B cell (primary cell): ENCODE measurements at places on chromosomes 6 and 20. TPM values are rescaled to one million over a fixed set of nuclear protein-coding genes. Genes with fewer than 3 reads are reported as not detected.

Gene GGT7
- 26.8 and 28.6 TPM in 2 replicates for total RNA-seq

Gene TUBB2B
- total RNA-seq: not detected in 2 replicates

Gene MEI4
- not detected in 2 replicates for total RNA-seq

Gene NOX3
- total RNA-seq: not detected in 2 replicates

Gene HEY2
- not detected in 2 replicates for total RNA-seq

Gene PTCRA
- total RNA-seq: not detected in 2 replicates

Gene MUC22
- total RNA-seq: not detected in 2 replicates

Gene BHLHE23
- total RNA-seq: not detected in 2 replicates

Gene CCHCR1
- 34.7 and 36.2 TPM in 2 replicates for total RNA-seq

Gene ETV7
- 0.46 and 0.96 TPM in 2 replicates for total RNA-seq

DNA sequence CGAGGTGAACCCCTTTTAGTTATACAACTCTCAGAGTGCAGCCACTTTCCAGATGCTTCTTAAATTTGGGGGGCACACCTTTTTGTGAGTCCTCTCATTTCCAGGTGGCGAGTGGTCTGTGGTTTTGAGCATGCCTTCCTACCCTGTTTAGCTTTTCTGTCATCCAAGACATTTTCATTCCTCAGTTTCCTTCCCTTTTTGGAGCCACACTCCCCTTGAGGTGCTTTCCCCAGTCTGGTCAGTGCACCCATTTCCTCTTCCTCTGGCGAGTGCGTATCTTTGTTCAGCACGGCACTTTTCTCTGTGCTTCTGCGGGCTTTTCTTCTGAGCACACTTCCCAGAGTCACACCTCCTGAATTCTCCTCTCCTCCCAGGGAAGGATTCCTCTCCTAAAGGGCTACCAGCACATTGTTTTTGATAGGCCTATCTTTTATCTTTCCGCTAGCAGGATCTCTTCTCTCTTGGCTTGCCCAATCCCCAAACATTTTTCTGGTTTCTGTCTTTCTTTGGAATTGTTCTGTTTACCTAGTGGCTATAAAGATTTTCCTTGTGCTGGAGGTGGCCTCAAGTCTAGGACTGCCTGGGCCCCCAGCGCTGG lies 1.4 kb downstream of the PHF20 start:
- peak; percentile 81 for DNase-seq

DNA sequence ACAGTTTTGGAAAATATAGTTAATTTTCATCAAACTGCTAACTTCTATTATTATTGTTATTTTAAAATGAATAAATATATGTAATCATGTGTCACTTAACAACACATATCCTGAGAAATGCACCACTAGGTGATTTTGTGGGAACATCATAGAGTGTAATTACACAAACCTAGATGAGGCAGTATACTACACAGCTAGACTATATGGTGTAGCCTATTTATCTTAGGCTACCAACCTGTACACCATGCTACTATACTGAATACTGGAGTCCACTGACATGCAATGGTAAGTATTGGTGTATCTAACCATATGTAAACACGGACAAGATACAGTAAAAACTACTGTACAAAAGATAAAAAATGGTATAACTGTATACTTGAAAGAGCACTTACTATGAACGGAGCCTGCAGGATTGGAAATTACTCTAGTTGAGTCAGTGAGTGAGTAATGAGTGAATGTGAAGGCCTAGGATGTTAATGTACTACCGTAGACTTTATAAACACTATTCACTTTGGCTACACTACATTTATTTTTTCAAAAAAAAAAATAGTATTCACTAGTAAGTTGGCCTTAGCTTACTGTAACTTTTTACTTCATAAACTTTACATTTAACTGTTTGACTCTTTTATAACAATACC lies 72.4 kb downstream of the ASCC3 start:
- no peak for DNase-seq

DNA sequence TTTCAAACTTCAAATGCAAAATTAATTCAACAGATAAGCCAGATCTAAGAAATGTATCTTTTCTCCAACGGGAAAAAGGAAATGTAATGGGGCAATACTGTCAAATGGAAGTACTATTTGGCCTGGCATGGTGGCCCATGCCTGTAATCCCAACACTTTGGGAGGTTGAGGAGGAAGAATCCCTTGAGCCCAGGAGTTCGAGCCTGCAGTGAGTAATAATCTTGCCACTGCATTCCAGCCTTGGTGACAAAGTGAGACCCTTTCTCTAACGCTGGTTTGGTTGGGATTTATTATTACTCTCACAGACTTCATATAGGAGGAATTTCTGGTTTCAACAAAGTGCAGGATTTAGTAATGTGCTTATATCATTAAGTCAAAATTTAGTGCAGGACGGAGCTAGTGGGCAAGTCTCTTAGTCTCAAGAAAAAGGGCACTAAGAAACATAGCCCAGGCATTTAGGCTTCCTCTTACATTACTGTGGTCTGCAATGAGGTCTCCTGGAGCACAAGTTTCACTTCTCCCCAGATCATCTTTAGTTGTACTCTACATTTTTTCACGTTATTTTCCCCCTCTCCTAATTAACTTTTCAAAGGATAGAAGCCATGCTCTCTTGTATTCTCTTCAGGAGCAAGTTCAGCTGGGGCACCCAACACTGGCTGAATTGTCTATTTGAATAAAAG lies 23.1 kb downstream of the TRIM27 start:
- peak; percentile 20 for DNase-seq

DNA sequence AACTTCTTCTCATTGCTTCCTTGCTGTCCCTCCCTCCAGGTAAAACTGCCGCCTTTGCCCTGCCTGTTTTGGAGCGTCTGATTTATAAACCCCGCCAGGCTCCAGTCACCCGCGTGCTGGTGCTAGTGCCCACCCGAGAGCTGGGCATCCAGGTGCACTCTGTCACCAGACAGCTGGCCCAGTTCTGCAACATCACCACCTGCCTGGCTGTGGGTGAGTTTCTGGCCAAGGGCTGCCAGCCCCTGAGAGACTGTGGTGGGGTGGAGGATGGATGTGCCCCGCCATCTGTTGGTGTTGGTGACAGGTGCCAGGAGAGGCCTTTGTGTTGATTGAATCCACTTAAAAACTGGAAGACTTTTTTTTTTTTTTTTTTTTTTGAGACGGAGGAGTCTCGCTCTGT lies 9.5 kb downstream of the DDX27 start:
- no peak for DNase-seq

GRCh38 chr6:105259913-105260889 lies 80.4 kb upstream of the POPDC3 start:
- DNase-seq: no peak

- no peak for DNase-seq
Observed at GRCh38 chr6:11307226-11307625, 74.8 kb upstream of the NEDD9 start.

DNA sequence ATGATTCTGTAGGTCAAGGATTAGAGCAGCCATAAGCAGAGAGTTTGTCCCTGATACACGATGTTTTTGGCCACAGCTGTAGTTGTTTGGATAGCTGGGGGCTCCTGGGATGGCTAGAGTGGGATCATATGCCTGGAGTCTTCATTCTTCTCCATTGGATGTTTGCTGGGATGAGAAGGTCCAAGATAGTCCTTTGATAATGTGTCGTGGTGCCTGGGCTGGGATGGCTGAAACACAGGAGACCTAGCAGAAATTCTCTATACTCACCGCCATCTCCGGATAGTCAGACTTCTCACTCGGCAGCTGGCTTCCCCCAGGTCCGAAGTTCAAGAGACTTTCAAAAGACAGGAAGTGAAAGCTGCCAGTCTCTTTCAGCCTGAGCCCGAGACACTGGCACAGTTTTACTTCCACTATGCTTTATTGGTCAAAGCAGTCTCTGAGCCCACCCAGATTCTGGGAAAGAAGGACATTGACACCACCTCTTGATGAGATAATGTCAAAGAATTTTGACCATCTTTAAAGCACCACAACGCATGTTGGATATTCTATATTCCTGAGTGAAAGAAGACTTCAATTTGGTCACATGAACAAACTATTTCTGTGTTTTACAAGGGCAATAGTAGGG lies 16.0 kb downstream of the MARCKS start:
- DNase-seq: peak; percentile 77

- DNase-seq: peak; percentile 48
Observed at GRCh38 chr6:27672113-27672799, 199.4 kb upstream of the ZNF184 start.

DNA sequence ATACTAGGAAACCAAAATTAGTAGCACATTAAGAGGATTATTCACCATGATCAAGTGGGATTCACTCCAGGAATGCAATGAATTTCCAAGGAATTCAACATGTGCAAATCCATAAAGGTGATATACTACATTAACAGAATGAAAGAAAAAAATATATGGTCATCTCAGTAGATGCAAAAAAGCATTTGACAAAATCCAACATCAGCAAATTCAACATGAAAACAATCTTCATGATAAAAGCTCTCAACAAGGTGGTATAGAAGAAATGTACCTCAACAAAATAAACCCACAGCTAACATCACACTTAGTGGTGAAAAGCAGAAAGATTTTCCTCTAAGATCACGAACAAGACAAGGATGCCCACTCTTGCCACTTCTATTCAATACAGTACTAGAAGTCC lies 74.4 kb upstream of the PDE10A start:
- no peak for DNase-seq

DNA sequence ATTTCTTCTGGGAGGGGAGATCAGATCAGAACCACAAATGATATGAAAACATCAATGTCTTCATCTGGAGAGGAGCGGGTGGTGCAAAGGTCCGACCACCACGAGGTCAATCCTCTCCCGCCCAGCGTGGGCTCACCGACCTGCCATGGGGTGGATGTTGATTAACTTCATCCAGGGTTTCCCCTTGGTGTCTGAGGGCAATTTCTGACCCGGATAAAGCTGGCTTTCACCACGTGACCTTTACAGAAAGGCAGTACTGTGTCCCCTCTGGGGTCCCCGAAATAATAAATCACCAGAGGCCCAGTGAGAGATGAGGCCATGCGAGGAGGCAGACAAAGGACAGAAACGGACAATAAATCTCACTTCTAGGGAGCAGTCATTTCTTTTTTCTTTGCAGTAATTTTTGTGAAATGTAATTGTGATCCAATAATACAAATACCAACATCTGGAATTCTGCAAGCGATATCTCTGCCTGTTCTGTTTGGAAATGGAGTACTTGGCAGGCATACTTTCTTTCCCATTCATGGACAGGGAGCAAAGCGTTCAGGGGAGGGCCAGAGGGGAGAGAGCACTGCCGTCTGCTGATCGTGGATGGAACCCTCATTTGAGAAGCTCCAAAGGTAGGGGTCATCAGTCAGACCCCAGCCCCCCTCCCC lies 55.1 kb upstream of the APCDD1L start:
- no peak for DNase-seq

GRCh38 chr6:98539741-98540140 lies 294.6 kb upstream of the POU3F2 start:
- no peak for DNase-seq

DNA sequence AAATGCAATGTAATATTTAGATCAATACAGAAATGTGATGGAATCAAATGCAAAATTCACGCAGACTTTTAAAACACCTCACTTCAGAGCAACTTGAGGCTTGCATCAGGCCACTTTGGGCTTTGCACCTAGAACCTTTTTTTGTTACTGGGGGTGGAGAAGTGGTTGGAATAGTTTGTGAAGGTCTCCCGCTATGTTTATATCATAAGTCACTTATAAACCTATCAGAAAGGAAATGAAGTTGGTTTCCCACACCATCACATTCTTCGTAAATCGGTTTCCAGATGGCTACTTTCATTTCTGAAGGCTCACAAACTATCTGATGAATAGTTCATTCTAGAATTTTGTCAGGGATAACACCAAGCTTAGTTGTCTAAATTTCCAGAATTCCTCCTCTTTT lies 74.8 kb downstream of the PKHD1 start:
- DNase-seq: no peak

DNA sequence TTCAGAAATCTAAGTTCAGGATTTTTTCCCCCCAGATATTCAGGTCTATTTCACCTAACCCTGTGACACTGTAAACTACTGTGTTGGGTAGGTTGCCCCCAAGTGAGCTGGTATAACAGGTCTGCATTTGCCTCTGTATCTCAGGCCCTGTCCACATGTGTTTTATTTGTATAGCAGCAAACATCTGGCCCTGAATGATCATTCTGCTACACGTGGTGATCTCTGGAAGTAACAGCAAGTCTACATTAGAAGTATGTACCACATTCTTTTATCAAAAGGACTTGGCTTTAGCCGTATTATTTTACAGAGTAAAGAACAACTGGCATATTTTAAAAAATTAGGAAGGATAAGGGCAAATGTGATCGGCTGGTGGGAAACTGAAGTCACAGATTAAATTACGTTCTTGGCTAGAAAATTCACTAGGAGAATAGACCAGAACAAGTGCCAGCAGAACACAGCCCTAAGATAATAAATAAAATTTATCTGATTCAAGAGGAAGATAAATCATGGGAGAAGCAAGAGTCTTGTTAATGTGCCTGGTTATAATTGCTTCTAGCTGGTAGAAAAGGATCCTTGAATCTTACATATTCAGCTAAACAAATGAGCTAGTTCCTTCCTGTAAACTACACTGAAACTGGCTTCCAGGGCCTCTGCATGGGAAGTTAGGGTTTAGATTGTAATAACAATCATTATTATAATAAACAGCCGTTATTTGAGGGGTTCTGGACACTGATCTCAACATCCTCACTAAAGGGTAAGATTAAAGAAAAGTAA lies 192.1 kb downstream of the SAMD5 start:
- DNase-seq: no peak

DNA sequence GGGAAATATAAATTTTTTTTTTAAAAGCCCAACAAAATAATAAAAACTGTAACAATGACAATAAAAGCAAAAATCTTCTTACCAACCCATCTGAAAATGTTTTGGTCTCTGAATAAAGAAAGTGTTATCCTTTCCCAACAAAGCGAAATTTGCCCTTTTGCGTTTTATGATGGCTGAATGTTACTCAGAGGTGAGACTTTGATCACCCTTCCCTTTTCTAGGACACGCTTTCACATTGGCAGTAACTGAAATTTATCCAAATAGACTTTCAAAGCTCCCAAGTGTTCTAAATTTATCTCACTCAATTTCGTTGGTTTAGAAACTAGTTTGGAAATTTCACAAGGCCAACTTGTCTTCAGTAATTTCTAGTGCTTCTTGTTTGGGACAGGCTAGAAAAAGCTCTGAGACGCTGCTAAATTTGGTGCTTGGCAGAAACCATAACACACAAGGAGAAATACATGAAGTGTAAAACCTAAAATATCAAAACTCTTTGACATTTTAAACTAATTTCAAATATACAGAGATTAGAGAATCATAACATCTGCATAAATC lies 354.5 kb upstream of the CITED2 start:
- DNase-seq: no peak

DNA sequence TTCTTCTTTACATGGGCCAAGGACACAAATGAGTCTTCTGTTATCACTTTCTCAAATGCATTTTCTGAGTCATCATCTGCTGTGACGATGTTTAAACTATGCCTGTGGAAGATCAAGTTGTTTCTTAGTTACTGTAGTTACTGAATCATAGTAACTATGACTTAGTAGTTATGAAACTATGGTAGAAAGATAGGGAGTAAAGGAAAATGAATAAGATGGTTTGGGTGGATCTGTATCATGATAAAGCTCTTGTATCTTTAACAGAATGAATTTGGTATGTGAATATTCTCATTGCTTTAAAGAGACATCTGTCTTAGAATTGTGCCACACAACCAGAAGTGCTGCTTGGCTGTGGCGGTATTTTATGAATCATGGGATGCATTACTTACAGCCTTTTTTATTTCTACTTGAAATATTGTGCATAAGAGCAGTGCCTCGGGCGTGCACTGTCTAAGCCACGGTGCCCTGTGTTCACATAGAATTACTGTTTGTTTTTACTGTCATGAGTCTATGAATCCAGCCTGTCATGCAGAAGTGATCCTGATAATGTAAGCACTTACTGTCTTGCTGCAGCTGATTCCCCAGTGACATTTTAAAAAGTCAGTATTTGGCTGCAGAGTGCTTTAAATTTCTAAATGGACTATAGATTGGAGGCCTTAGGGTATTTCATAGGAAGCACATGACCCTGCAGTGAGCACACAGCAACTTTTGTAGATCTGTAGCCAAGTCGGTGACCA lies 215.2 kb downstream of the TMEM242 start:
- DNase-seq: no peak
